Pulmonary artery endothelial cell (primary cell): ENCODE measurements at places on chromosomes 3 and 15.

DNA sequence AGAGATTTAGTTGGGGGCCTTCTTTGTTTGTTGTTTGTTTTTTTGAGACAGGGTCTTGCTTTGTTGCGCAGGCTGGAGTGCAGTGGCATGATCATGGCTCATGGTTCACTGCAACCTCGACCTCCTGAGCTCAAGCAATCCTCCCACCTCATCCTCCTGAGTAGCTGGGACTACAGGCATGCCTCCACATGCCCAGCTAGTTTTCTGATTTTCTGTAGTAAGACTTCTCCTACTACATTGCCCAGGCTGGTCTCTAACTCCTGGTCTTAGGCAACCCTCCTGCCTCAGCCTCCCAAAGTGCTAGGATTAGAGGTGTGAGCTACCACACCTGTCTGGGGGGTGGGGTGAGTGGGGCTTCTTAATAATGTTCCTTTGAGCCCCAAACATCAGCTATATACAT is 148.3 kb upstream of the ADAMTS9 start:
- no peak for DNase-seq

DNA sequence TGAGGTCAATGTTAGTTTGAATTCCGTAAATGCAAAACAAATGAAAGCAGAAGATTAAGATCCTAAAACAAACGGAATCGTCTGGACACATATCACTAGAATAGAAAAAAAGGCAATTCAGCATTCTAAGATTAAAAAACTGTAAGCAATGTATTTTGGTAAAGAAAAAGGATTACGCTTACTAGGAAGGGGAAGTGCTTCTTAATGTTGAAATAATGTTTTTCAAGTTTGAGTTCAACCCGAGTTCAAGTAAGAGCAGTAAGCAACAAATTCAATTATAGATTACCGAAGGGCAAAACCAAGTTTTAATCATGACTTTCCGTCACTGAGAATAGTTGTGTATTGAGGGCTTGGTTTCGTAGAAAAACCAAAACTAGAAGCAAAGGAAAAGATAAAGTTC is 637 bp downstream of the CIP2A start:
- DNase-seq = no peak

DNA sequence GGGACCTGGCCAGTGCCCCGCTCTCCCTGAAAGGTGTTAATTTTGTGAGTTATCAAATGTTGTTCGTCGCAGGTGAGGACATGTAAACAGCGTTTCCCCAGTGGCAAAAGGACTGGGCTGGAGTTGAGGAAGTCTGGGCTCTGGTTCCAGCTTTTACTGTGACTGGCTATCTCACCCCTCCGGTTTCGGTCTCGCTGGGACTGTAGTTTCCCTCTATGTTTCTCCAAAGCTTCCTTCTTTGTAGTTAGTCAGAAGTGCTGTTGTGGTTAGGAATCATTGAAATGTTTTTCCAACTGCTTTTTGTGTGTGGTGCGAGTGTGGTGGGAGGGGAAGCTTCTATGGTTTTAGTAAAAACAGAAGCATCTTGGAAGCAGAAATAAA is 990 bp upstream of the CLDN1 start:
- DNase-seq = no peak

GRCh38 chr3:131543714-131544113 is 40.9 kb upstream of the MRPL3 start:
- peak; percentile 55 for DNase-seq

GRCh38 chr3:107239703-107240102 is 137.5 kb upstream of the CCDC54 start:
- DNase-seq = no peak

- DNase-seq = no peak
Observed at GRCh38 chr3:160612386-160613075, 47.2 kb upstream of the KPNA4 start.

DNA sequence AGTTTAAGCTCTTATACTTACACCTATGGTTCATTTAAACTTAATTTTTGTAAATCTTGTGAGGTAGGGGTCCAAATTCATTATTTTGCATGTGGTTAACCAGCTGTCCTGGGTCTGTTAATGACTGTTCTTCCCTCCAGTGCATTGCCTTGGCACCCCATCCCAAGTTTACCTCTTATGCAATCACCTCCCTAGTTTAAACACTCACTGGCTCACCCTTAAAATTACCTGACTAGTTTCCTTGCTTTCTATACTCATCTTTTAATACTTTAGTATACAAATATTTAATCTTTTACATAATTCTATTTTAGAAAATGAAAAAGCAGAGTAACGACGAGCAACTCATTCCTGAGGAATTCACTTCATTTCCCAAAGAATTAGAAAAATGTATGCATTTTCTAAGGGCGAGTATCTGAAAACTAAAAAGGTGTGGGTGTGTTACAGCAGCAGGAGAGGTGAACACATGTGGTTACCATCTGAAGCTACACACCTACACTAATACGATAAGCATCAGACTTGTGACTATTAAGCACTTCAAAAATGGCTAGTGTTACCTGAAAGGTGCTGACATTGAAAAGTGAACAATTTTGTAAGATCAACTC is 33.7 kb downstream of the TJP1 start:
- no peak for DNase-seq

- DNase-seq = no peak
Observed at GRCh38 chr3:36820083-36820482, 55.7 kb upstream of the DCLK3 start.

DNA sequence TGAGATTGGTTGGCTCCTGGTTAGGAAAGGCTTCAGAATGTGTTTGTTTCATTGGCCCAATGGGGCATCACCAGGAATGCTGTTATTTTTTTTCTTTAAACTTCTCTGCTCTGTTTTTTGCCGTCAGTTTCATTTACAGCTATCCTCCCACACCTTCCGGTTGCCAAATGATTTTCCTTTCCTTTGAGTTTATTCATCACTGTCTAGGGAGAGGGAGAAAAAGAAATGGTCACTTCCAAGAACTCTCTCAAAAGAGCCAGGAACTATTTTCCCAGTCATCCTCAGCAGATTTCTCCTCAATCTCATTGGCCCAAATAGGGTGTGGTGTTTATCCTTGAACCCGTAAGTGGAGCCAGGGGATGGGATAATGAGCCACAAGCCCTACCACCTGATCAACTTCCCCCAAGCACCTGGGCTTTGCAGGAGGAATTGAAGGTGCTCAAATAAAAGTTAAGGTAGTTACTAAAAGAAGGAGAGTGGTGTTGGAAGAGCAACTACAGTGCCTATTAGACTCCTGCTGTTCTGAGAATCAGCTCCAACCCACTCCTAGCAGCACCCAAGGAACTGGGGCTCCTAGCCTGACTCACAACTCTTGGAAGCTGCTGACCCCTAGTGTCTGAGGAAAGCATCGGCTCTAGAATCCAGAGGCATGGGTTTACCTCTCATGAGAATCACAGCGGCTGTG is 183.8 kb upstream of the IL12A start:
- DNase-seq = peak; percentile 77

GRCh38 chr3:78338405-78338804 is 1298.5 kb downstream of the ROBO2 start:
- no peak for DNase-seq

GRCh38 chr15:93278006-93278405 is 189.0 kb upstream of the RGMA start:
- no peak for DNase-seq

DNA sequence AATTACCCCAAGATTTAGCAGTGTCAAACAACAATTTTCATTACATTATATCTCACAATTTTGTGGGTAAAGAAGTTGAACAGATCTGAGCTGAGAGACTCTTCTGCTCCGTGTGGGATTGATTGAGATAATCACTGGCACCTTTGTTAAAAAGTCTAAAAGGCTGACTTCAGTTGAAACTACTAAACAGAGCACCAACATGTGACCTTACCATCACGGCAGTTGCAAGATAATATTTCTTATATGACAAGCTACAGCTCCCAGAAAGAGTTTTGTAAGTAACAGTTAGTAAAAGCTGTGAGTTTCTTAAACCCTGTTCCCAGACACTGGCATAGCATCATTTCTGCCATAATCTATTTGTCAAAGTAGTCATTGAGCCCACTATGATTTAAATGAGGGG is 25.0 kb downstream of the CGGBP1 start:
- DNase-seq = no peak

GRCh38 chr15:88255484-88256278 is 858 bp downstream of the NTRK3 start:
- no peak for DNase-seq
